ENCODE measurements at places on chromosomes 7 and 10. TPM values are rescaled to one million over a fixed set of nuclear protein-coding genes. Genes with fewer than 3 reads are reported as not detected.

- DNase-seq: peak; percentile 91
Measured at GRCh38 chr7:18693406-18693805, 197.9 kb downstream of the HDAC9 start.

GRCh38 chr10:132377326-132377725 is 19.7 kb upstream of the PWWP2B start:
- no peak for DNase-seq

DNA sequence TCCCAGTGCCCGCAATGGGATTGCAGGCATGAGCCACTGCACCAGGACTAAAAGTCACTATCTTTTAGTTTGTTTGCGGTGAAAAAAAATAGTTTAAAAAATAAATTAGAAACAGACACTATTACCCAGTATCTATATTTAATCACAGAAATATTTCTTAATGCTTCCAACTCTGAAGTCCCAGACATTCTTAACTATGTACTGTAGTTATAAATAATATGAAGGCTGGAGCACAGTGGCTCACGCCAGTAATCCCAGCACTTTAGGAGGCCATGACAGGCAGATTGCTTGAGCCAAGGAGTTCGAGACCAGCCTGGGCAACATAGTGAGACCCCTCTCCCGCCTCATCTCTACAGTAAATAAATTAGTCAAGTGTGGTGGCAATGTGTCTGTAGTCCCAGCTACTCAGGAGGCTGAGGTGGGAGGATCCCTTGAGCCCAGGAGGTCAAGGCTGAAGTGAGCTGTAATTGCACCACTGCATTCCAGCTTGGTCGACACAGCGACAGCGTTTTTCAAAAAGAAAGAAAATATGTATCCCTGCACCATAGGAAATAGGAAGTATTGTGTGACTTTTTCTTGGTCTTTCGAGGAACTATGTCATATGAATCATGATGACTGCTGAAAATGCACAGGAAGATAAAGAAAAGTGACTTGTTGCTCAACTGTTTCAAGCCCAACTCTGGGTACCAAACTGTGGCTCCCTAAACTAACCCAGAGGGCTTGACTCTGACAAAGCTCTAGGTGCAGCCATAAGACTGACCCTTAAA is 74.9 kb upstream of the STEAP1B start:
- no peak for DNase-seq

GRCh38 chr7:75921479-75921878 is 6.5 kb downstream of the POR start:
- DNase-seq: no peak

DNA sequence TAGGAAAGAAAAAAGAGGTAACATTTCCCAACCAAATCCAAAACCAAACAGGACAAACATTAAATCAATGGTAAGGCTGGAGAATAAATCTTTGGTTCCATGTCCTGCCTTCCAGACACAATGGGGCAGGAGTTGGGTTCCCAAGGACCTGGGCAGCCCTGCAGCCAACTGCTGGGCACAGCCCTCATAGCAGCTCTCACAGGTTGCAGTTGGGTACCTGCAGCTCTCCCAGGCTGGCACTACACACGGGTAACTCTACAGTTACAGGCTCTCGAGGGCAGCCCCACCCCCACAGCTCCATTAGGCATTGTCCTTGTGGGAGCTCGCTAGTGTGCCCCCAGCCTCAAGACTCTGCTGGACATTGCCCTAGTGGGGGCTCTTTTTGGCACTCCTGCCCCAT is 7.5 kb downstream of the GRB10 start:
- no peak for DNase-seq

- DNase-seq: no peak
Measured at GRCh38 chr10:125795637-125796190, 20.1 kb upstream of the MMP21 start.

The LOXL4 gene
- total RNA-seq: 0.27 TPM

The OPN4 gene
- total RNA-seq: 0.02 TPM

The CPED1 gene
- 23.8 TPM for total RNA-seq
